ENCODE measurements at places on chromosomes 11 and 22.

- DNase-seq: no peak
Measured at GRCh38 chr11:19164881-19165280, 36.9 kb downstream of the CSRP3 start.

GRCh38 chr11:20047006-20047768, 113.1 kb downstream of the DBX1 start:
- no peak for DNase-seq

GRCh38 chr11:70537576-70538571, 139.5 kb downstream of the CTTN start:
- DNase-seq: no peak

DNA sequence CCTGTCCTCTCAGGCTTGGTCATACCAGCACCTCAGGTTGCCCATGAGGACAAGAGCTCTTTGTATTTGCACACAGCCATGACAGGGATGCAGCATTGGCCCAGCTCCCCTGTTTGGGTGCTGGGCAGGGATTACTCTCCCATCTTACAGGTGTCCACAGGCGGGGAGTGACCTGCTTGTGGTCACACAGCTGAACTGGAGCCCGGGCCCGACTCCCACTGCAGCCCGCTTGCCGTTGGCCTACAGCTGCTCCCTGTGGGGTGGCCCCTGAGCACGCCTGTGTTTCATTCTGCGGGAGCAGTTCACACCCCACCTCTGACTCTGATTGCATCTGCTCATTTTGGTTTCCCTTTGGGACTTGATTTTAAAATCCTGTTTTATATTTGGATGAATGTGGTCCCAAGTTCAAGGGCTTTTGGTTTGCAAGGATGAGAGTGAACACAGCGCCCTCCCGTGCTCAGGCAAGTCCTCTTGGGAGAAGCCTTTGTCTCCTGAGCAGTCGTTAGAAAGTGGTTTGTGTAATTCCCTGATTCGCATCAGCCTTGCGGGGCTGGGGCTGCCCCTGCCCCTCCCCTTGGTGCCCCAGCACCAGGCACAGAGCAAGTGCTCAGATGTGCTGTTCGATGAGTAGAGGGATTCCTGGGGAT, 9.3 kb downstream of the PICK1 start:
- no peak for DNase-seq

DNA sequence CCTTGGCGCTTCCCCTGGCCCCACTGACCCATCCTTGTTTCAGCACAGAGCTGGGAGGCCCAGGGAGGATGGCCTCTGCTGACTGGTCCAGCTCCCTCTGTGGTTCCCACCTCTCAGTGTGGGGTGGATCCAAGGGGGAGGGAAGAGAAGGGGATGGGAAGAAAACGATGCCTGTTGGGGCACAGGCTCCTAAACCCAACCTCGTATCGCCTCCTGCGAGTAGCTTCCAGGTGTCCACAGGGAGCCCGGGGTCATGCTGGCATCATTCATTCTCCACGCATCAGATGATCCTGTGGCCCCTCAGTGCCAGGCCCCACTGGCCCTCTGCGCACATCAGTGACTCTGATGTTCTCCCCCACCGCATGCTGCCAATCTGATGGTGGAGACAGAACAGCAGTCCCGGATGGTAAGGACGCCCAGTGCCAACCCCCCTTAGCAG, 5.1 kb downstream of the MYEOV start:
- DNase-seq: no peak

- DNase-seq: no peak
Measured at GRCh38 chr11:126378763-126379162, 23.3 kb downstream of the ST3GAL4 start.

DNA sequence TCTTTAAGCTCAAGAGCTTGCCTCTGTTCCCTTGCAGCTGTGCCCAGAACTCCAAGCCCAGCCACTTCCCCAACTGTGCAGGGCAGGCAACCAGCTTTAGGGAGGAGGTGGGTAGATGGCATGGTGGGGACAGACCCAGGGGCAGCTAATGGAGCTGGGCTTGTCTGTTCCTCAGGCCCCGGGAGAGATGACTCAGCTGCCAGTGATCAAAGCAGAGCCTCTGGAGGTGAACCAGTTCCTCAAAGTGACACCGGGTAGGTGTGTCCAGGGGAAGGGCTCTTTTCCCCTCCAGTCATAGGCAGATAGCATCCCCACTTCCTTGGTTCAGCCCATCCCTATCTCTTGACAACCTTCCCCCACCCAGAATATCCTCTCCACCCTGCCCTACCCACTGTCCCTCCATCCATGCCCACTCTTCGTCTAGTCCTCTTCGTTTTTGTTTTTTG, 32.4 kb downstream of the CREB3L1 start:
- DNase-seq: no peak

DNA sequence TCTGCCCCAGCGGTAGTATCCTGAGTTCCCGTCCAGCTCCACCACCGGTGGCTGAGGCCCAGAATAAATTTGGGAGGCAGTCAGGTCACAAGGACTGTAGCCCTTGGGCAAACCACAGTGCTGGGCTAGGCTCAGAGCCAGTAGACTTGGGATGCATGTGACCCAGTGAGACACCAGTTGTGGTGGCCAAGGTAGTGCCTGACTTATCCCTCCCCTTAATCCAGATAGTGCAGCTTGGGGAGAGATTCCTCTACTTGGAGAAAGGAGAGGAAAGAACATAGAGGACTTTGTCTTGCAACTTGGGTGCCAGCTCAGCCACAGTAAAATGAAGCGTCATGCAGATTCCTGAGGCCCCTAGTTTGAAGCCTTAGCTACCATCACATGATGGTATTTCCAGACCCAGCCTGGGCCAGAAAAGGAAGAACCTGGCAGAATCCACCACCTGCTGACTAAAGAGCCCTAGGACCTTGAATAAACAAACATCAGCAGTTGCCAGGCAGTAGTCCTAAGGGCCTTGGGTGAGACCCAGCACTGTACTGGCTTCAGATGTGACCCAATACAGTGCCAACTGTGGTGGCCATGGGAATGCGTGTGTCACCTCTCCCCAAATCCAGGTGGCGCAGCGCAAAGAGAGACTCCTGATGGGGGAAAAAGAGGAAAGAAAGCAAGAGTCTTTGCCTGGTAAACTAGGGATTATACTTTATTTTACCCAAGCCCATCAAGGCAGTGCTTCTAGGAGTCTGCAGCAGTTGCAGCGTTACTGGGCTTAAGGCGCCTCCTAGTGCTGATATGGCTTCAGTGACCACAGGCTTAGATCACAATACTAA, 17.0 kb upstream of the DDX10 start:
- DNase-seq: peak; percentile 77

DNA sequence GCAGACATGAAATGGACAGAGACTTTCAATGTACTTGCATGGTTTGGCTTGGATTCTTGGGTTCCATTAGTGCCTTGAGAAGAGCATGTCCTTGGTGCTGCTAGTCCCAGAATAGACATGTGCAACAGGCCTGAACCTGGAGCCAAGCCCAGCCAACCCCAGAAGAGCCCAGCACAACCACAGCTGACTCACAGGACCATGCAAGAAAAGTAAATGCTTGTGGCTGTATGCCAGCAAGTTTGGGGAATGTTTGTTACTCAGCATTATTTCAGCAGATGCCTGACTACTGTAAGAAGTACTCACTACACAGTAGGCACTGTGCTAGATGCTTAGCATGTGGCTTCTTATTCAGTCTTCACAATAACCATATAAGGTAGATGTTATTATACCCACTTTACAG, 39.2 kb upstream of the HMGXB4 start:
- no peak for DNase-seq

GRCh38 chr22:45262195-45262930, 21.7 kb upstream of the KIAA0930 start:
- no peak for DNase-seq

DNA sequence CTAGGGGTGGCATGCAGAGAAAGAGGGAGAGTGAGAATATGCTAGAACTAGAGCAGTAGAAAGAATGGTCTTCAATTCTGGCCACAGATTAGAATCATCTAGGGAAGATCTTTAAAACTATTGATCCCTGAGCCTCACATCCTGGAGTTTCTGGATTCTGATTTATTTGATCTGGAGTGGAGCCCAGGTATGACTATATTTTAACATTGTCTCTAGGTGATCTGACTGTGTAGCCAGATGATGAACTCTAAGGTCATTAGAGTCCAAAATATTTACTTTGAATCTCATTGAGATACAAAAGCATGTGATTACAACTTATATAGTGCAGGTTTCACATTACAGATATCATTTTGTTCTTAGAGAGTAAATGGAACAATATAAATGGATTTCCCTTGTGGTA, 79.7 kb downstream of the FDX1 start:
- no peak for DNase-seq

DNA sequence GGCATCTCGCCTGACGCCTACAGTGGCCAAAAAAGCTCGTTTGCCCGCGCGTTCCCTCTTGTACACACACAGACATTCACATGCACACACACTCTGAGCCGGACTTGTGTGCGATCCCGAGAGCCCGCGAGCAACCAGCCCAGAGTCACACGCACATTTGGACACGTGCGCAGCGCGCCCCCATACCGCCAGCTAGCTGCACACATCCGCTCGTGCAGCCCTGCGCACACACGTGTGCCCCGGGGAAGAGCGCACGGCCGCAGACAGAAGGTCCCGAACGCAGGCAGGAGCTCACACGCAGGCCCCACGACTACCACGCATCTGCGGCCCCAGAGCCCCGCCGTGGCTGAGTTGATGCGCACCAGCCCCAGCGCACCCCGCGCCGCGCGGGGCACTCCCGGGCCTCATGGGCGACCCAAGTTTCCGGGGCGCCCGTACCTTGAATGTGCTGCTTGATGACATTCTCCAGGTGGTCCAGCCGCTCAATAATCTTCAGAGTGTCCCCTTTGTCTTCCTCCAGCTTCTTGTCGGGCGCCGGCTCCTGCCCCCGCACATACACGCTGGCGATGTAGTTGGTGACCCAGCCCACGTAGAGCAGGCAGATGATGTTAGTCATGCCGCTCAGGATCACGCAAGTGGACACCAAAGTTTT, 758 bp downstream of the GALNT18 start:
- DNase-seq: peak; percentile 19

- DNase-seq: no peak
Measured at GRCh38 chr22:27786291-27786932, 15.1 kb downstream of the MN1 start.

DNA sequence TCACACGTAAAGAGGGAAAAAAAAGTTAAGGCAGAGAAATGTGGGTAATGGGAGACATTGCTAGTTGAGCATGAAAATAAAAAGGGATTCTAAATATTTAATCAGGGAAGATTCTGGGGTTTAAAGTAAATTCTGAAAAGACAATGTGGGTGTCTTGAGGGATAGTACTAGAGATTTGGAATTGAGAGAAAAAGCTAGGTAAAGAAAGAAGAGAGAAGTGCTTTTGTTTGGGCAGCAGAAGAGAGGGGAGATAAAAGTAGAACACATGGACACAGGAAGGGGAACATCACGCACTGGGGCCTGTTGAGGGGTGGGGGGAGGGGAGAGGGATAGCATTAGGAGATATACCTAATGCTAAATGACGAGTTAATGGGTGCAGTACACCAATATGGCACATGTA, 3.5 kb upstream of the YPEL4 start:
- no peak for DNase-seq

DNA sequence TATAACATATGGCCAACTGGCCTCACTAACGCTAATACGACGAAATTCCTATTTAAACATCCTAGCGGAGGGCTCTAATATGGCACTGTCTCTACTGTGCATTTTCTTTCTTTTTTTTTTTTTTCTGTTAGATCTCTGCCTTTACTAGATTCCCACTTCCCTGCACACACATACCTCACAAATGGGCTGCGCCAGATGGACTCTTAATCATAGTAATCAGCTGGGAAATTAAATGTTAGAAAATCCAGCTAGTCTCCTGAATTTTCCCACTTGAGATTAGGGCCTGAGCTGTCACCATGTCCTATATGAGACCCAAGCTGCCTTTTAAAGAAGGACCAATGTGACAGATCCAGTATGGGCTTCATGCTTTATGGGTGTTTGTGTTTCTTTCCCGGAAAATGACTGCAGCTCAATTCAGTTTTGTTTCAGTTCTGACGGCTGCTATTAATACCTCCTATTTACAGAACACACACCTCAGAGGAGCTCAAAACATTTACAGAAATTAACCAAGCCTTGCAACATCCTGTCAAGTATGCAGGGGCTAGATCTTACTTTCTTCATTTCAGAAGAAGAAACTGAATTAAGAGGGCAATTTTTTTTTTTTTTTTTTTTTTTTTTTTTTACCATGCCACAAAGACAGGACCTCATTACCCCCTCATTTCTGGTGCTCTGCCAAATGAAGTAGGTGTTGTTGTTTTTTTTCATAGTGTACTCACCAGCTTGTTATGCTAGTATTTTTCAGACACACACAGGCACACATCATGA, 49.8 kb upstream of the BLID start:
- no peak for DNase-seq

DNA sequence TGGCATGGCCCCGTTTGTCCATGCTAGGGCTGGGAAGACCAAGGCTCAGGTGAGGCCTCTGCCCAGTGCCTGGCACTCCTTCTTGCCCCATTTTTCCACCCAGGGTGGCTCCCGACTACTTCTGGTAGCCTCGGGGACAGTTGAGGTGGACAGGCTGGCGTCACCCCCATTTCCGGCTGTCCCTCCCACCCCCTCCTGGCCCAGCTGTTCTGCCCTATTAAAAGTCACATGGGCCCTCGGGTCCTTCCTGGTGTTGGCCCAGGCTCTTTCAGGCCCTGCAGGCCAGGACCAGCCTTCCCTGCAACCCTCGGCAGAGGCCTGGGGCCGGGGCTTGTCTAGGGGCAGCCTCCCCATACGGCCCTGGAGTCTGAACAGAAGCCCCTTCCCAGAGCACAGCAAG, 9.5 kb downstream of the CD81 start:
- DNase-seq: no peak
